HCEC 1CT (cell line): ENCODE measurements at places on chromosomes 6 and 20.
A peak's percentile ranks its signal among the peaks of the same experiment; 100 is the strongest.

GRCh38 chr20:63702751-63703470 lies 4.9 kb downstream of the ARFRP1 start:
- no peak for DNase-seq

- no peak for DNase-seq
Observed at GRCh38 chr6:122651604-122652003, 41.4 kb downstream of the PKIB start.

DNA sequence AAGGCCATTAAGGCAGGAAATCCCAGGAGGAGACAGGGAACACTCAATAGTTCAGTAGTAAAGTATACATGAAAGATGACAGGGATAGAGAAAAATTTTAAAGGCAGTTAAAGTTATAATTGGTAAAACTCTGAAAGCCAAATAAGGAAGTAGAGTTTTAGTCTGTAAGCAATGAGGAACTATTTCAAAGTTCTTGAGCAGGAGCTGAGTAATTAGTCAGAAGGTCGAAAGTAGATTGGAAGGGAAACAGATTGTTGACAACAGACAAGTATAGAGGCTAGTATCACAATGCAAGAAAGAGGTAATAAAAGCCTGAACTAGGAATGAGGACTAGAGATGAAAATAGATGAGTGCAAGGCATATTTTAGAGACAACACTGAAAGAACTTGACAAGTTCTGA lies 150.3 kb downstream of the CDK19 start:
- peak; percentile 92 for DNase-seq

DNA sequence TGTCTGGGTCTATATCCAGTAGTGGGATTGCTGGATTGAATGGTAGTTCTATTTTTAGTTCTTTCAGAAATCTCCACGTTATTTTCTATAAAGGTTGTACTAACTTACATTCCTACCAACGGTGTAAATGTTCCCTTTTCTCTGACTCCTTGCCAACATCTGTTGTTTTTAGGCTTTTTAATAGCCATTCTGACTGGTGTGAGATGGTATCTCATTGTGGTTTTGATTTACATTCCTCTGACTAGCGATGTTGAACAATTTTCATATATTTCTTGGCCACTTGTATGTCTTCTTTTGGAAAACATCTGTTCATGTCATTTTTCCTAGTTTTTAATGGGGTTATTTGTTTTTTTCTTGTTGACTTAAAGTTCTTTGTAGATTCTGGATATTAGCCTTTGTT lies 99.3 kb downstream of the BMP2 start:
- DNase-seq = no peak
